ENCODE measurements at places on chromosomes 7 and 10.

- peak; percentile 33 for DNase-seq
Measured at GRCh38 chr7:77799078-77799964, 748 bp downstream of the PHTF2 start.

DNA sequence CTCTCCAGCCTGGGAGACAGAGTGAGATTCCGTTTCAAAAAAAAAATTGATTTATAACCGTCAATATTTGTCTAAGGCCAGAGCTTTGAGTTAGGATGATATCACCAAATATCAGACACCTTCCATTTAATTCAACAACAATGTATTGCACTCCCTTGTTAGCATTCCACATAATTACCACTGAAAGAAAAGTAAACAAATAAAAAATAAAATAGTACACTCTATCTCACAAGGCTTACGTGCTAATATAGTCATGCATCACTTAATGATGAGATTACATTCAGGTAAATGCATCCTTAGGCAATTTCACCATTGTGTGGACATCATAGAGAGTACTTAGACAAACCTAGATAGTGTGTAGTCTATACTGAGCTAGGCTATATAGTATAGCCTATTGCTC lies 127.6 kb upstream of the RHOBTB1 start:
- no peak for DNase-seq

- DNase-seq = no peak
Measured at GRCh38 chr10:127354992-127355391, 158.6 kb upstream of the INSYN2A start.

GRCh38 chr10:49760789-49761188 lies 1.3 kb downstream of the OGDHL start:
- no peak for DNase-seq

DNA sequence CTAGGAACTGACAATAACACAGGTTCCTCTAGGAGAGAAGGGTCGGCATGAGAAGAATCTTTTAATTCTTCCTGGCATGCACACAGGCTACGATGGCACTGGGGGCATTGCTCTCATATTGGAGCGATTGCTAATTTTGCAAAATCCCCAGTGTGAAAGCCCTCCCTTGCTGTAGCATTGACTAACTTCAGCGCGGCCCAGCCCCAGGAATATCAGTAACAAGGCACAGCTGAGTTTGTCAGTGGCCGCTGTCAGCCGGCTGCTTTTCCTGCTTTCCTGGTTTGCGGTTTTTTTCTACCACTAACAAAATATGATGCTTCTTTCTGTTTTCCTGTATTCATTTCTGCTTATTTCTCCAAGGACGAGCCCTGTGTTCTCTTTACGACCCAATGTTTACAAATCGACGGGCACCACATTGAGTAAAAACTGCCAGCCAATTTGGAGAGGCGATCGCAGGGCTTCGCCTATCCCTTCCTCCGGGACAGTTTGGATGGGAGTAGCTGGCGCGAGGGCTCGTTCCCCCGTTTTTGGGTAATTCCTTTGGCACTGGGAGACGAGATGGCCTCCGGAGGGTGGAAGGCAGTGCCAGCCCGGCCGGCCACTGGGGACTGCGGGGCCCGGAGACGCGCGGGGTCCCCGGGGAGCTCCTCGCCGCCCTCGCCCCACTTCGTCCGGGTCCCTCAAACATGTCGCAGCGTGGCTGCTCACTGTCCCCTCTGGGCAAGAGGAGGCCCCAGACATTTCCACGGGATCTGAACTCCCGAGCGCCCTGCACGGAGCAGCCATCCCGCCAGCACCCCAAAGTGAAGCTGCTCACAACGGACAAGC lies 967 bp downstream of the ADARB2 start:
- no peak for DNase-seq

- peak; percentile 63 for DNase-seq
Measured at GRCh38 chr7:29315122-29315891, 120.7 kb downstream of the CHN2 start.

DNA sequence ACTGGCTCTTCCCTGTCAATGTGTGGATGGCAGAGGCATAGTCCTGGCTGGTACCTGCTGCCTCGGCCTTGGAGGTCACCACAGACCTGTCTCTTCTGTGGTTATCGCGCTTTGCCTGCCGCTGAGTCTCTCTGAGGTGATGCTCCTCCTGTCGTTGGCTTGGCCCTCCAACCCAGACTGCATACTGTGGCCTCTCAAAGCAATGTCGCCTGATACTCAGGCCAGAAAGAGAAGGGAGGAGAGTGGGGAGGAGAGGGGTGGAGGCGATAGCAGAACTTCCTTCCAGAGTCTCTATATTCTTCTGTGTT lies 133.2 kb upstream of the KCNMA1 start:
- DNase-seq = no peak

DNA sequence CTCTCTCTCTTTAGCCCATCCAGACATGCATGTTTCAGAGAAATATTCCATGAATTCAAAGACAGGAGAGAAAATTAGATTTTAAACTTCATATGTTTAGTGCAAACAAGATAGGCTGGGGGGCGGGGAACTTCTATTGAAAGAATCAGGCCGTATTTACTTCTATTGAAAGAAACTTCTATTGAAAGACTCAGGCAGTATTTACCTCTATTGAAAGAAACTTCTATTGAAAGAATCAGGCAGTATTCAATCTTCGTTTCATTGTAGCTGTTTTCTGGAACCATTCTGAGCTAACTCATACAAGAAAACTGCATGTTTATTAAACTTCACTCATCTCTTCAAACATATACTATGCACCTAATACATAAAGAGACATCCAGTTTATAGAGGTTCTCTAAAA lies 123.1 kb downstream of the TYW1B start:
- no peak for DNase-seq

DNA sequence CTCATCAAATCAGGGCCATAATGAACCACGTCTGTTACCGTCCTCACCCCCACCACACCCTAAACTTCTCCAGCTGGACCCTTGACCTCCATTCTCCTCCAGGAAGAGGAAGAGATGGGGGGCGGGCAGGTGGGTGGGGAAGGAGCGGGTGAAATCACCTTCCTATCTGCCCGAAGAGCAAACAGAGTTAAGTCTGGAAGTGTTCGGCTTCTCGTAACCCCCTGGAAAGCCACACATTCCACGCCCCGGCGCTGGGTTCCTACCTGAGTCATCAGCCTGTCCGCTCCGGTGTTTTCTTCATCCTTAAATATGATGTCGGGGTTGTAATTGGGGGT lies 736 bp downstream of the SHH start:
- no peak for DNase-seq

DNA sequence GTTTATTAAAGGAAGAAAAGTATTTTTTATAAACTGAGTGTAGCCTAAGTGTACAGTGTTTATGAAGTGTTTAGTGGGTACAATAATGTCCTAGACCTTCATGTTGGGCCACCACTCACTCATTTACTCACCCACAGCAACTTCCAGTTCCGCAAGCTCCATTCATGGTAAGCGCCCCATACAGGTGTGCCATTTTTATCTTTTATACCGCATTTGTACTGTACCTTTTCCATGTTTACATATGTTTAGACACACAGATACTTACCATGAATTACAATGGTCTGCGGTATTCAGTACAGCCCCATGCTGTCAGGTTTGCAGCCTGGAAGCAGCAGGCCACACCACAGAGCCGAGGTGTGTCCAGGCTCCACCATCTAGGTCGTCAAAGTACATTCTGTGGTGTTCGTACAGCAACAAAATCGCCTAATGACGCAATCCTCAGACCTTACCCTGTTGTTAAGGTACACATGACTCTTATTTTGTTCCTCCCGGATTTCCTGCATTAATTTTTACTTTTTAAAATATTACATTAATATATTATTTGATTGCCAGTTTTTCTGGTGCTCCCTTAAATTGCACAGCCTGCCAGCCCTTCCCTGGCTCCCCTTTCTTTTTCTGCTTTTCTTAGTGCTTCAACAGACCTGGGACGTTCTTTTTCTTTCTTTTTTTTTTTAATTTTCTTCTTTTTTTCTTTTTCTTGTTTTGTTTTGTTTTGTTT lies 881 bp upstream of the SSBP1 start:
- no peak for DNase-seq

DNA sequence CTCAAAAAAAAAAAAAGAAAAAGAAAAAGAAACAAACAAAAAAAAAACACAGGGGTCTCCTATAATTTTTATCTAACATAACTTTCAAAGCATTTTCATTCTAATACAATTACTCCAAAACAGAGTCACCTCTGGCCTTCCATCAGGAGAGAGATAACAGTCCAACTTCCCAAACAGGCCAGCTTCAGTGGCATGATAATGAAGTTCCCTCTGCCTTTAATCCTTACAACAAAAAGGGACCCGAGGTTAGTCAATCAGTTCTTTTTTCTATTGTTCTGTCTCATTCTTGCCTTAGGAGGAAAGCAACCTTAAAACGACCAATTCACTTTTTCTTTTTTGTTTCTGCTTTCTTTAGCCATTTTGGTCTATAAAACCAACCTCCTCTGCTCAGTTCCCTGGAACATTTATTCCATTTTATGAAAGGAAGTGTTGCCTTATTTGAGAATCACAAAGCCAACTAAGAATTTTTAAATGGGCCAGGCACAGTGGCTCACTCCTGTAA lies 16.5 kb upstream of the FXYD4 start:
- no peak for DNase-seq

GRCh38 chr7:50863053-50863452 lies 80.4 kb upstream of the GRB10 start:
- no peak for DNase-seq

DNA sequence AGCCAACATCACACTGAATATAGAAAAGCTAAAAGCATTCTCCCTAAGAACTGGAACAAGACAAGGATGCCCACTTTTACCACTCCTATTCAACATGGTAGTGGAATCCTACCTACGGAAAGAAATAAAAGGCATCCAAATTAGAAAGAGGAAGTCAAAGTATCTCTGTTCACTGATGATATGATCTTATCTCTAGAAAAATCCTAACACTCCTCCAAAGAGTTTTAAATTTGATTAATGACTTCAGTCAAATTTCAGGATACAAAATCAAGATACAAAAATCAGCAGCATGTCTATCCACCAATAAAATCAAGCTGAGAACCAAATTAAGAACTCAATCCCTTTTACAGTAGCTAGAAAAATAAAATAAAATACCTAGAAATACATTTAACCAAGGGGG lies 35.3 kb upstream of the TNKS2 start:
- no peak for DNase-seq

DNA sequence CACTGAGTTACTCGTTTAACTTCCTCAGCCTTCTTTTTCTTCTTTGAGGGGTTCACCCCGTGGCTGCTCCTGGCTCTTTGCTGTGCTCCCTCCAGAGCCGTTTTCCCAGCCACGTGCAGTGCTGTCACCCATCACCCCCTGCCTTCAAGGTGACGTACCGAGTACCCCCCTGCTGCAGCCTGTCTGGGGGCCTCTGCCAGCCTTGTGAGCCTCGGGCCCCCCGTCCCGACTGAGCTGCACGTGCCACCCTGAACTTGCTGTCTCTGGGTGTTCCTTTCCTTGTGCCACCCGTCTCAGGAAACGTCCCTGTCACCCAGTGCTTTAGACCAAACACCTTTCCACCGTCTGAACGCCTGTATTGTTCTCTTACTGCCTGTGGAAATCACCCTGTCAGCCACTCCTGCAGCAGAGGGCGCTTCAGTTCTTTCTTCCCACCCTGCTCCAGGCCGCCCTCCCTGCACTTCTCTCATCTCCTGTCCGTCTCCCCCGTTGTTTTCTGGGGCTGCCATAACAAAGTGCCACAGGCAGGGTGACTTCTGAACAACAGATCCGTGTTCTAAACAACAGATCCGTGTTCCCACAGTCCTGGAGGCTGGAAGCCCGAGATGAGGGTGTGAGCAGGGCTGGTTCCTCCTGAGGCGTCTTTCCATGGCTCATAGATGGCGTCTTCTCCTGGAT lies 44.6 kb downstream of the WDR37 start:
- no peak for DNase-seq

- DNase-seq = no peak
Measured at GRCh38 chr10:44369854-44370253, 15.0 kb downstream of the CXCL12 start.

- no peak for DNase-seq
Measured at GRCh38 chr10:132428486-132428995, 31.5 kb downstream of the PWWP2B start.

DNA sequence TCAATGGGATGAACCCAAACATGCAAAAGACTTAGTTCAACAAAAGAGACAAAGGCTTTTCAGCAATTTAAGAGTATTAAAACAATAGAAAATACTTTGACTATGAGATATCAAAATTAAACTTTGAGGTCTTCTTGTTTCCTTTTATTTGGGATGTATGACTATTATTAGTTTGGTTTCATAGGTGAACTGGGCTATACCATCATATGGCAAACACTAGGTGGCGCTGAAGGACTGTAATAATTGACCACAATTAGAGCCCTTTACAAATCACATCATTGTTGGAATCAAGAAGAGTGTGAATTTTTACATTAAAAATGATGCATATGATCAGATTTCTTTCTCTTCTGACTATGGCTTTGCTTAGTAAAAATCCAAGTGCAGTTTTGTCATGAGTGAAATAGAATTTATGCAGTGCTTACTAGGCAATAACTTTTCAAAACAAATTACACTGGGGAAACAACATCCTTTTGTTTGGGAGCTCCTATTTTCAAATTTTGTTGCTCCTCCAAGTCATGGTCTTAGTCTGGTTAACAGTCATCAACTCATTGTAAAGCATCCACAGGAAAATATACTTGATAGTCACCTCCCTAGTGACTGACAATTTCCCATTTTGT lies 14.7 kb upstream of the NXPH1 start:
- DNase-seq = peak; percentile 56

GRCh38 chr7:29327455-29327854 lies 132.9 kb downstream of the CHN2 start:
- DNase-seq = no peak

DNA sequence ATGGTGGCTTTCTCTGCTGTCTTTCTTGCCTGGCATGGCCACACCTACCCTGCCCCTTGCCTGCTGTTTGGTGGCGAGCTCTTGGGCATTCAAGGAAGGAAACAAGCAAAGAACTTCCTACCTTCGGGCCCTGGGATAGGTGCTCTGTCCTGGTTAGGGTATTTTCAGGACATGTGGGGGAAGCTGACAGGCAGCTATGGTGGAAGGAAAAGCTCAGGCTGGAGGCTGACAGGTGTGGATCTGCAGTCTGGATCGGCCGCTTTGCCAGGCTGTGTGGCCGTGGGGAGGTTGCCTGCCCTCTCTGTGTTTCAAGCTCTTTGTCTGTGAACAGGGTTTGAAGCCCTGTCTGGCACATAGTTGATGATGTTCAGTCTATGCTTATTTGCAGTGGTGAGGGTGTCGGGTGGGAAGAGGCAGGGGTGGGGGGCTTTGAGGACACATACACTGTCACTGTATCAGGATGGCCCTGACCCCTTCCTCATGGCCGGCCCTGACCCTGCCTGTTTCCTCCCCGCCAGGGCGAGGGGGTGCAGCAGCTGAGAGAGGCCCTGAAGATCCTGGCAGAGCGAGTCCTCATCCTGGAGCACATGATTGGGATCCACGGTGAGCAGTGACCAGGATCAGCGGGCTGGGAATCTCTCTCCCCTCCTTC lies 73.7 kb downstream of the MYL10 start:
- DNase-seq = no peak

- DNase-seq = no peak
Measured at GRCh38 chr7:69880840-69881239, 282.6 kb downstream of the AUTS2 start.

All from putamen (tissue), 1 donor.